ENCODE measurements at places on chromosomes 1 and 21. TPM values are rescaled to one million over a fixed set of nuclear protein-coding genes. Genes with fewer than 3 reads are reported as not detected.

- DNase-seq = no peak
Observed at GRCh38 chr1:42221952-42222606, 57.5 kb upstream of the GUCA2A start.

GRCh38 chr1:206081856-206082255 is 28.9 kb downstream of the RHEX start:
- DNase-seq = no peak

Gene ARHGAP30
- 59.7 TPM for total RNA-seq

- DNase-seq = no peak
Observed at GRCh38 chr1:89890085-89890752, 69.4 kb downstream of the LRRC8D start.

Gene ABCG1
- 130 TPM for total RNA-seq

Gene LYPD8
- total RNA-seq = not detected
